Stimulated activated memory B cell treated with anti-CD40 and anti-IgM and Interleukin-4, amounts not matched to agents 10 μg/mL and 1 μg/mL and 100 μg/mL, for 72 hours (primary cell): ENCODE measurements at places on chromosomes 5 and 9.

- no peak for ATAC-seq
Observed at GRCh38 chr5:127355337-127355736, 64.7 kb downstream of the MEGF10 start.

DNA sequence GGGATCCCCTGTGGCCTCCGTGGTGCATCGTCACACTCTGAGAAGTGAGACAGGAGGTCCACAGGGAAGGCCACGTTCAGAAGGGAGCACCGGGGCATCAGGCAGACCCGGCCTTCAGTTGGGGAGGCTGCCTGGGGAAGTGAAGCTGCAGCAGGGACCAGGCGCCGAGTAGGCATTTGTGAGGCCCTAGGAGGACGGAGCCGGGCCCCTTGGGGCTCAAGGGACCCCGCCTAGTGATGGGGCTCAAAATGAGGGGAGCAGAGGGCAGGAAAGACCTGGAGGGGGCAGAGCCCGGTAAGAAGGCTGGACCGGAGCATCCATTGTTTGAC lies 85.4 kb upstream of the FAM120A start:
- no peak for ATAC-seq

DNA sequence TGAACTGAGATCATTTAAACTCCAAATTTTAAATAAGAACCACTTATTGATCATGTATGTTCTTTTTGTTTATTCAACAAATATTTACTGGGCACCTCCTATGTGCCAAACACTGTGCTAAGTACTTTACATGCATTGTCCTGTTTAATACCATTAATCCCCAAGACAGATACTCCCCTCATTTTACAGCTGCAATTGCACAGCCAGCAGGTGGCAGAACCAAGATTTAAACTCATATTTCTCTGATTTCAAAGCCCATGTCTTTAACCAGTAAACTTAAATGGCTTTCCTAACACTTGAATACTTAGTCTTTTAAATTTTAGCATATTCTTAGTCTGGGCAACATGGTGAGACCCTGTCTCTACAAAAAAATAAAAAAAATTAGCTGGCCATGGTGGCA lies 43.4 kb upstream of the KIAA1958 start:
- no peak for ATAC-seq

DNA sequence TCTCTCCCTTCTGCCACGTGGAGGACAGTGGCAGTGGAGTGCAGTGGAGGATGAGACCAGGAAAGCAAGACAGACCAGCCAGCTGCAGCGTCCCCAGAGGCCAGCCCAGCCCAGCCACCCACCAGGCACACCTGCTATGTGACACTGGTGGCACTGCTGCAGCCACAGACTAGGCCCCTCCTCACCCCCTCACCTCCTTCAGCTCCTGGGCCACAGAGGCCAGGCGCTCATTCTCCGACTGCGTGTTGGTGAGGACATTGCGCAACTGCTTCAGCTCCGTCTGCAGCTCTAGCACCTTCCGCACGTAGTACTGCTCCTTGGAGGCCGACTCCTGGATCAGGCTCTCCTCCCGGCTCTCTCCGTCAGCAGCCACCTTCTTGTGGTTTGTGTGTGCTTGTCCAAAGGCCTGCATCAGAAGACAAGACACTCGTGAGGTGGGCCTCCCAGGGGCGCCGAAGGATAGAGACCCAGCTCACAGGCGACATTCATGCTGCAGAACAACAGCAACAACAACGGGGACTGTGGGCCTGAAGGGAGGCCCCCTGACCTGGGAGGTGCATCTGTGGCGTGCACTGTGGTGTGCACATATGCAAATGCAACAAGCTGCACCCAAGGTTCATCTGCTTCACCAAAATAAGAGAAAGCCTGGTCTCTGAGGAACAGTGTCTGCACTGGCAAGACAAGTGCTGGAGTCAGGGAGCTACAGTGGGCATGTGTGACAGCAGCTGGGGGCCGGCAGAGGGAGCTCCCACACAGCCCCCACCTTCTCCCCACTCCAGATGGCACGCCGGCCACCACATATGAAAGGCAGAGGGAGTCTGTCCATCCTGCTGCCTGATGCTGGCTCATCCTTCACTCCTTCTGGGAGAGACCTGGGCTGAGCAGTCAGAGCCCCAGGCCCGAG lies 35.5 kb downstream of the BICD2 start:
- peak; percentile 95 for ATAC-seq

DNA sequence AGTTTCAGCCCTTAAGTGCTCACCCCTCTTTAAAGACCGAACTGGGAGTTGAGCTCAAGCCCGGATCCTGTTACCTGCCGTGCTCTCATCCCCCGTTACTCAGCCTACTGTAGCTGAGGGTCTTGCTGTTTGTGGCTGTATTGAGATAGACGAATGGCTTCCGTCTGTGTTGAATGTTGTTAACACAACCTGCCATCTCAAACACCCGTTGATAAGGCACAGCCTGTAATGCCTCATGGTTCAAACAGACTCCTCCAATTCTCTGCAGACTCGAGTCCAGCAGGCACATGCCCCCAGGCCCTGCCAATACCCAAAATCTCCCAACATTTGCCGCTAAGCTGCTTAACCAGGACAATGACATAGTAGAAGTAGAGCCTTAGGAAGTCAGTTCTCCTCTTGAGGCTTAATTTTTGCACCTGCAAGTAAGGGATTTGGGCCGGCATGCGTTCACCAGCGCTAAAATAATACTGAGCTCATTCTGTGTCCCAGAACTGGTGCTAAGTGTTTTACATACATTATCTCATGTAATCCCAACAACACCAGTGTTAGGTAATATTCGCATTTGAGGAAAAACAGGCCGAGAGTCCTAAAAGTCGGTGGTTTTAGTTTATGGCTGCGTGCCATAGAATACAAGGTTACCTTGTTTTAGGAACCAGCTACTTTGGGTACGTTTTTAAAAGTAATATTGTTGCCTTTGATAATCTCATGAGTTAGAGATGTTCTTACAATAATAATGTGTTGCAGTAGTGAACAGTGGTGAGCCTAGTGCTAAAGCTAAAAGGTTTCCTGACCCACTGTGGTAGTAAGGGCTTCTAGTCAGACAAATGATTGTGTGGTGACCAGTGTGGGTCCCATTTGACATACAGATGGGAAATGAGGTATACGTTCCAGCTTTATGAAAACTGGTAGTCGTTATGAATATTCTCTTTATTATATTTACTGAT lies 1.5 kb upstream of the RFX3 start:
- ATAC-seq = peak; percentile 2

DNA sequence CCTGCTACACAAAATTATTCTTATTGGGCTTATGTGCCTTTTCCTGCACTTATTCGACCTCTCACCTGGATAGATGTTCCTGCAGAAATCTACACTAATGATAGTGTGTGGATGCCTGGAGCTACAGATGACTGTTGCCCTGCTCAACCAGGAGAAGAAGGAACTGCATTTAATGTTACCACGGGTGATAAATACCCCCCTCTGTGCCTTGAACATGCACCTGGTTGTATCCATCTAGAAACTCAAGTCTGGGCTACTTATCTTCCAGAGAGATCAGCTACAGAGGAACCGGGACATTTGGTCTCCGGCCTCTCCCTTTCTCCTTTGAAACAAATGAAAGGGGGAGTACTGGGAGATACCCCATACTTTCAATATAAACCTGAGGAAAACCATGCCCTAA lies 54.5 kb downstream of the SH3PXD2B start:
- ATAC-seq = no peak

- ATAC-seq = no peak
Observed at GRCh38 chr9:99505936-99506335, 283.9 kb downstream of the SEC61B start.

DNA sequence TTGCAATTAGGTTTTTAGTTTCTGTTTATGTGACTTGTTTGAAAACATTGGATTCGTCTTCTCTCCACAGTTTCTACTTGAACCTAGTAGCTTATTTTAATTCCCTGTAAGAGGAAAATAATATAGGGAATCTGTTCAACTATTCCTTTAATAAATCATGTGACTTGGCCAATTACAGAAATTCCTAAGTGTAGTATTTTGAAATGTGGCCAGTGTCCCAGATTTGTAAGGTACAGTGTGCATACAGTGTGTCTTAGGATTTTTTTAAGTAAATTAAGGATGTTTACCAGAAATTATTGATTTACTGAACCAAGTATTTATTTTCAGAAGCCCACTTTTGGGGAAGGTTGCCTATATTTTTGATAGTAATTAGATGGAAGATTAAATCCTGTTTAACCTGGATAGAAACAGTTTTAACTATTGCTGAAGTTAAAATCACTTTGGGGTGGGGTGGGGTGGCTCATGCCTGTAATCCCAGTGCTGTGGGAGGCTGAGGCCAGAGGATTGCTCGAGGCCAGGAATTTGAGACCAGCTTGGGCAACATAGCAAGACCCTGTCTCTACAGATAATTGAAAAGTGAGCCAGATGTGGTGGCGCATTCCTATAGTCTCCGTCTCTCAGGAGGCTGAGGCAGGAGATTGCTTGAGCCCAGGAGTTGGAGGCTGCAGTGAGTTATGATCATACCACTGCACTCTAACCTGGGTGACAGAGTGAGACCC lies 36.9 kb downstream of the G3BP1 start:
- ATAC-seq = no peak

- no peak for ATAC-seq
Observed at GRCh38 chr5:119864286-119864685, 234.9 kb downstream of the FAM170A start.

- ATAC-seq = no peak
Observed at GRCh38 chr9:128335161-128335560, 5.2 kb upstream of the SLC27A4 start.
